ENCODE measurements at places on chromosomes 4 and X.

GRCh38 chrX:120559804-120560203 lies 958 bp downstream of the CUL4B start:
- peak; percentile 44 for DNase-seq

DNA sequence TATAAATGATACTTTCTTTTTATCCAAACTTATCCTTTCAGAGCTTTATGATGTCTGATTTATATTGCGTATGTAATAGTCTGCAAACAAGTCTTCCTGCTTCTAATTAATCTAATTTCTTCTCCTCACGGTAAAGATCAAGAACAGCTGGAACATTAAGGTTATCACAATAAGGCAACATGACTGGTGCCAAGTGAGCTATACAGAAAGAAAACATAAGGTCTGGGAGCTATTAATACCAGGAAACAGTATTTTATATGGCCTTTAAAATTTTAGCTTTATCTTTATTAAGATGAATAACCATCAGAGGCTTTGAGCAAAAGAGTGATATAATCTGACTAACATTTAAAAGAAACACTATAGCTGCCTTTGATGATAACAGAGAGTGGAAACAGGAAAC lies 28.7 kb upstream of the CABS1 start:
- DNase-seq: no peak

DNA sequence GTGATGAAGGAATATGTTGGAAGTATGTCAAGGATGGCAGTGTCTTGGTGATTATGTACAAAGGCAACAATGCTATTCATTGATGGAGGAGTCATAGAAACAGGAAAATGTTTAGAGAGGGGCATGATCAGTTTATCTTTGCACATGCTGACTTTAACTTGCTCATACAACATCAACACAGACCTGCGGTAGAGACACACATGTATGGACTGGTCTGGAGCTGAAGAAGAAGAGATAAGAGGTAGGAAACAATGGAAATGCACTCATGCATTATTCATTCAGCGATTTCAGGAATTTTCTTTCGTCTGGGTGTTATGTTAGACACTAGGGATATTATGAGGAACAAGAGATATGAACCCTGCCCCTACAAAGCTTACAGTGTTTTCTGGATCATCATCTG lies 1252.3 kb upstream of the TENM3 start:
- no peak for DNase-seq

GRCh38 chr4:99868126-99868596 lies 26.1 kb downstream of the LAMTOR3 start:
- DNase-seq: no peak

GRCh38 chrX:148588649-148589310 lies 88.4 kb downstream of the AFF2 start:
- no peak for DNase-seq

GRCh38 chrX:45710081-45710801 lies 509.6 kb upstream of the DIPK2B start:
- DNase-seq: no peak

- no peak for DNase-seq
Observed at GRCh38 chrX:115147220-115147619, 42.0 kb upstream of the RBMXL3 start.

DNA sequence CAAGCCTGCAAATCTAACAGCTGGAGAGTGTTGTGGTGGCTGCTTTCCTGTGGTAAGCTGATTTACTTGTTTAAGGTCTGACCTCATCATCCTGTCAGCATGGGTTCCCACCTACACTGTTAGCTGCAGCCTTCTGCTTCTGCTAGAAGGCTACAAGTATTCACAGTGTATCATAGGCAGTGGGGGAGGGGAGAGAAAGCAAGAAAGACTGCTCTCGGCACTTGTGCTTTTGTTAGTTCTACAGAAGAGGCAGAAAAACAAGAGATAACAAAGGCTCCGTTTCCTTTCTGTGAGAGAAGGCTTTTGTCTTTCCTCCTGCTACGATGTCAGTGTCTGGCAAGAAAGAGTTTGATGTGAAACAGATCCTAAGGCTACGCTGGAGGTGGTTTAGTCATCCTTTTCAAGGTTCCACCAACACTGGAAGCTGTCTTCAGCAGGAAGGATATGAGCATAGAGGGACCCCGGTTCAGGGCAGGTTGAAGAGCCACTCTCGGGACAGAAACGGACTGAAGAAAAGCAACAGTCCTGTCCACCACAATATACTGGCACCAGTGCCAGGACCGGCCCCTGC lies at the start of gene KLHL4:
TSS of gene KLHL4 (plus strand) at position 232 of the 571 bp plus-strand sequence. CDS start at position 324, 92 bp downstream.
- peak; percentile 32 for DNase-seq

DNA sequence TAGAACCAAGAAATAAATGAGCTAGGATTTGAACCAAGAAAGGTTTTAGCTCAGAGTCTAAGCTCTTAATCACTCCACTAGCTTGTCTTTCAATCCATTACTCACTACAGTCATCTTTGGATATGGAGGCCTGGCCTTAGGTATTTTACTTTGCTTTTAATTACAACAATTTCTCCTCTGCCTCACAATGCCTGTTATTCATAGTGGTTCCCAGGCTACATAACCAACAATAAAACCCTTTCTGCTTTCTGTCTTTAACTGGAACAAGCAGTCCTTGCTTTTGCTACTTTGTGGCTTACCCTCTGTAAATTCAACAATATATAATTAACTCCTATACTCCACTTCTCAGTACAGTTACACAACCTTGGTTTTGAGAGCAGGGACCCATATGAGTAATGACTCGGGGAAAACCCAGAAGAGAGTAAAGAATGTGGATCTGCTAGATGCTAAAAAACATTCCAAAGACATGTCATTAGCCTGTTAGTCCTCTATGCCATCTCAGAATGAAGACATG lies 94.7 kb upstream of the NAP1L5 start:
- DNase-seq: no peak

- DNase-seq: no peak
Observed at GRCh38 chr4:173573725-173574124, 43.7 kb upstream of the HAND2 start.

DNA sequence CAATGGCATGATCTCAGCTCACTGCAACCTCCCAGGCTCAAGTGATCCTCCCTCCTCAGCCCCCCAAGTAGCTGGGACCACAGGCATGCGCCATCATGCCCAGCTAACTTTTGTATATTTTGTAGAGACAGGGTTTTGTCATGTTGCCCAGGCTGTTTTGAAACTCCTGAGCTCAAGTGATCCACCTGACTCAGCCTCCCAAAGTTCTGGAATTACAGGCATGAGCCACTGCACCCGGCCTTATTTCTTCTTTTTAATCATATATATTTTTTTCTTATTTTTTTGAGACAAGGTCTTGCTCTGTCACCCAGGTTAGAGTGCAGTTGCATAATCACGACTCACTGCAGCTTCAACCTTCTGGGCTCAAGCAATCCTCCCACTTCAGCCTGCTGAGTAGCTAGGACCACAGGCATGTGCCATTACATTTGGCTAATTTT lies 184.0 kb downstream of the TSPAN5 start:
- no peak for DNase-seq

DNA sequence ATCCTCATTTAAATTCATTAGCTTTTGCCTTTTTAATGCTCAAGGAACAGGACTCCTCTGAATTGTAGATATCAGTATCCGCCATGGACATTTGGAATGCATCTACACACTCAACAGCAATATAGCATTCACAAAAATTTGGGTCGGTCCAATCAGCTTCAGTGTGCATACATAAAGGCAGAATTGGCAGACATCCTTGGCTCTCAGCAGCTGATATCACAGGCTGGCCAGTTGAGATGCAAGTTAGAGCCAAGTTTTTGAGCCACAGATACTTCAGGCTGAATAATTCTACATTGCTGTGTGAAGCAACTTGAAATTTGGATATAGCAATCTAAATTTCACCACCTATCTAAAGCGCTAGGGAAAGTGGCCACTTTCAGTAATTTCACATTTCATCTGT lies 821.1 kb downstream of the PCDH19 start:
- no peak for DNase-seq

DNA sequence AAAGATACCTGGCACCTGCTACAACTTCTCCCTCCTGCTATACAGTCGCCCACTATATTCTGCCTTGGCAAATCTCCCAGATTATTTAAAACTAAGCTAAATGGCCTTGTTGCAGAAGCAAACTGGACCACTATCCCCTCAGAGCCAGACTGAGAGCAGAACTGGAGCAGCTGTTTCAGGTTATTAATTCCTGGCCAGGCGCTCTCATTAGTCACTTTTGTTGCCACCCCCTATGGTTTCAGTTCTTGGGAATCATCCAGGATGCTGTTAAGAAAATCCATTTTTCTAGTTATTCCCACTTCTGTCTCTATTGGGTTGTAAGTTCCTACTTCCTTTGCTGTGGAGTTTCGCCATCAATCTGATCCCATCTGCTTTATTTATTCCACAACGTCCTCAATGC lies 30.1 kb downstream of the ADGRA3 start:
- DNase-seq: peak; percentile 26

- no peak for DNase-seq
Observed at GRCh38 chr4:25060963-25061340, 30.2 kb upstream of the LGI2 start.

DNA sequence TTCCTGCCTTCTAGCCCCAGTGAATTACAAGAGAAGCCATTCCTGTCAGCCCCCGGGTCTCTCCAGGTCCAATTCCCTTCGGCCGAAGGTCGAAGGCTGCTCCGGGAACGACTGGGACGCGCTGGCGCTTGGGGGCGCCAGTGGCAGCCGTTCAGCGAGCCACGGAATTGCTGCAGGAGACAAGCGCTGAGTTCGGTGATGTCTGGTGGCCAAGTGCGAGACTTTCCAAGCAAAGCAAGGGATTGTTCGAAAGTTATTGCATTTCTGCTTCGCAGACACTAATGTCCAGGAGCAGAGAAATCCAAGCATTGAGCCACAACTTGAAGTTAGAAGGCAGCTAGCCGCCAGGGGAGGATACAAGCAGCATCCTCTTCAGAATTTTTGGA lies 1.1 kb upstream of the DKK2 start:
- no peak for DNase-seq

DNA sequence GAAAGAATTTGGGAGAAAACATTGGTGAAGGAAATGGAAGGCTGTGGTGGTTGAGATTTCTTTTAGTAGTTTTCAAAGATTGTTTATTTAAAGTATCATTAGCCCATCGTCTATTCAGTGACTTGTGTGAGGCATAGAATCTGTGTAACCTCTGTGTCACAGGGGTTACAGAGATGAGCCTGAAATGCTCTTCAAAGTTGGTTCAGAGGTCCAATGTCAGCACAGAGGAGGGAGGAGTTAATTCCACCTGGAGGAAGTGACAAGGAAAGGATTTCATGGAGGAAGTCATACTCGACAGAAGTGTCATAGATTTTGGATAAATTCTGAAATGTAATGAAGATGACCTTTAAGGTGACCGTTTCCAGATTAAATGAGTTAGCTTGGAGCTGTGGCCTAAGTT lies 8.2 kb downstream of the MAOA start:
- no peak for DNase-seq

DNA sequence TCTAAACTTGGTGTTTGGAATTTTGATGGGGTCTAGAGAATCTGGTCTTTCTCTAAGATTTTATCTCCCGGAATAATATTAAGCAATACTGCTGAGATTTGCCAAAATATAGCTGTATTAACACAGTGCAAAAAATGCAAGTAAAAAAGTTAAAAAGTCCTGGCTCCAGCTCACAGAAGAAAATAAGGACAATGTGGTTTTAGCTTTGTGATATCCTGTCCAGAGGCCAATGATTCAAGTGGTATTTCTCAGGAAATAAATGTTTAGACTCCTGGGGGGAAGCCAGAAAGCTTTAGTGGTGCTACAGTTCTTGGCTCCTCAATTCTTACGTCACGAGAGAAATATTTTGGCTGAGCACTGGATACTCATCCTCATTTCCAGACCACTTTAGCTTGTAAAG lies 40.9 kb upstream of the IL13RA2 start:
- DNase-seq: no peak

- DNase-seq: no peak
Observed at GRCh38 chr4:182937268-182938204, 20.4 kb upstream of the DCTD start.

GRCh38 chr4:113187358-113187757 lies 137.9 kb downstream of the ANK2 start:
- no peak for DNase-seq

- DNase-seq: no peak
Observed at GRCh38 chrX:83077606-83078005, 430.5 kb upstream of the POU3F4 start.

DNA sequence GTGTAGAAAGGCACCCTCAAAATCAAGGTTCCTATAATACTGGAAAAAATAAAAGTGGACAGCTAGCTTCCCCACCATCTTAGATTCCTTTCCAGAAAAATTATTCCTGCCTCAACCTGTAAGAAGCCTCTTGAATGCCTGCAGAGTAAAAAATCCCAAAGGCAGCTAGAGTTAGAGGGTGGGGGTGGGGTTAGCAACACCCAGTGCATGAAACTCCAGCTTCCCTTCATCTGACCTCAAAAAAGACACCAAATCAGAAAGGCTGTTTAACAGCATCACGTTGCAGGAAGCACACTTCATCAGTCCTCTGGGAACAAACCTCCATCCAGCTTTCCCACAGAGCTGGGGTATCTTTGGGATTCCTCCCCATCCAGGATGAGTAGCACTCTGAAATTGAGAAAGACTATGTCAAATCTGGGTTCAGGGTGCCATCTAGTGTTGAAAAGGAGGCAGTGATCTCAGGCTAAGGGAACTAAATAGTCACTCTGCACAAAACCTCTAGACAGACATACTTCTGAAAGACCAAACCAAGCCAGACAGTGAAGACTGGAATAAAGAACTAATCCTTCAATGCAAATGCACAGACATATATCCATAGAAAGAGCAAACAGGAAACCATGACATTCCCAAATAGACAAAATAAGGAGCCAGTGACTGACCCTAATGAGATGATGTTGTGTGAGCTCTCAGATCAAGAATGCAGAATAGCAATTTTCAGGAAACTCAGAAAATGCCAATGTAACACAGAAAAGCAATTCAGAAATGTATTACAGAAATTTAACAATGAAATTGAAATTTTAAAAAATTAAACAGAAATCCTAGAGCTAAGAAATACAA lies 97.9 kb downstream of the ARHGEF9 start:
- peak; percentile 6 for DNase-seq

Measured in NCI-H146 (cell line).